ENCODE measurements at places on chromosomes 11 and 22. TPM values are rescaled to one million over a fixed set of nuclear protein-coding genes. Genes with fewer than 3 reads are reported as not detected.

Gene F2
- not detected for total RNA-seq

Gene TCP11L1
- 15.7 TPM for total RNA-seq

Gene ABTB2
- 3.2 TPM for total RNA-seq

Gene CATSPERZ
- total RNA-seq: not detected

Gene NRGN
- 79.9 TPM for total RNA-seq

Gene THOC5
- 43.0 TPM for total RNA-seq

Gene ESAM
- total RNA-seq: 164 TPM

Gene SEC14L6
- 17.2 TPM for total RNA-seq

Gene CCDC81
- 0.38 TPM for total RNA-seq

Gene TBX10
- total RNA-seq: not detected

Gene TIGD3
- total RNA-seq: 0.43 TPM

Gene KDM4D
- 0.52 TPM for total RNA-seq

Gene CRYBB3
- 0.72 TPM for total RNA-seq

GRCh38 chr22:47123827-47124442 is 361.5 kb downstream of the TBC1D22A start:
- H3K36me3 ChIP-seq: no peaks in the 10 kb centered on the region
- H3K4me3 ChIP-seq: no peak overlapping the region
- H3K4me1 ChIP-seq: no peaks in the 10 kb centered on the region
- peak; percentile 47 for DNase-seq
- no peak overlapping the region for H3K27ac ChIP-seq

DNA sequence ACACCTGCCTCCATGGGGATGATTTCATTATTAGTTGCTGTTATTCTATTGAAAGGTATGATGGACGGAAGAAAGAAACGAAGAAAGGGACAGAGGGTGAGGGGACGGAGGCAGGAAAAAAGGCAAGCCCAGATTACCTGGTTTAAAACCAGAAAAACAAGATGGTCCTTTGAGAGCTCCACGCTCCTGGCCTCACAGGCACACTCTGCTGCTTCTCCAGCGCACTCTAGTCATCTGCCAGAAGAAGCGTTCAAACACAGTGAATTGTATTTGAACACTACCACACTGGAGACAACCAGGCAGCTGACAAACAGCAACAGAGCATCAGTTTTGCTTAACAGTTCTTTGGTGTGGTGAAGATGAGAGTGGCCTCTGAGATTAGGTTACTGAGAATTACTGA is 216.9 kb downstream of the CADM1 start:
- DNase-seq: no peak
- H3K4me3 ChIP-seq: no peak overlapping the region
- H3K36me3 ChIP-seq: no peaks in the 10 kb centered on the region
- H3K4me1 ChIP-seq: no peaks in the 10 kb centered on the region

DNA sequence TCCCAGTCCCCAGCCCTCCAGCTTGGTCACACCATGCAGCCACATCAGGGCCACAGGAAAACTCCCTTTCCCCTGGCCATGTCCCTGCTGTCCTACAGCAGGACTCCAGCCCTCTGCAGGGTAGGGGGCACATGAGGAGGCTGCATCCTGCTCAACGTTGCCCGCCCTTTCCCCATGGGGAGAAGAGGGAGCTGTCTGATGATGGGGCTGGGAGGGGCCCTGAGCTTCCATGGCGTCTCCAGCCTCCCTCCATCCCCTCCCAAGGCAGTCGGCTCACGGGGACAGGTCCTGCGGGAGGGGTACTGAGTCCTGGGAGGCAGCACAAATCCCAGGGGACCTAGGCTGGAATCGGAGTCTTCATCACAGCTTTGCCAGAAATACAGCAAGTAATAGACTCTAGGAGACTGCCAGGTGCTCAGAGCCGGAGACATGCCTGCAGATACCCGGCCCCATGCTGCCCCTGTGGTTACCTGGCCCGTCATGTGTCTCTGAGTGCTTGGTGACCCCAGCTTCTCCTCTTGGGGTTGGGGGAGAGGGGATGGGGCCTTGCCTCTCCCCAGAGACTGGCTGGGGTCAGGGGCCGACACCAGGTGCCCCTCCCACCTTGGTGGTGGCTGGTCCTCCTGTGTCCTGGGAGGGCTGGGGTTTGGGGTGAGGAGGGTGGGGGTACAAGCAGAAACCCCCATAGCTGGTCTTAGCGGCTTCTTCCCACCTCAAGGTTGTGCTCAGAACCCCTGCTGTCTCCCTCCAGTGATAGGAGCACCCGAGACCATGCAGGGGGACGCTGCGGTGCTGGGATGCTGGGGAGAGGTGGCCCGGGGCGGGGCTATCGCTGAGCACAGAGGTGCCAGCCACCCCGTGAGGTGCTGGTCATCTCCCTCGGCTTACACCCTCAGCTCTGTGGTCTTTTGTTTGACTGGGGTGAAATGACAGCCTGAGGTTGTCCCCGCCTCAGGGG is 2.3 kb downstream of the MRGPRE start:
- H3K4me1 ChIP-seq: no peaks in the 10 kb centered on the region
- H3K36me3 ChIP-seq: no peaks in the 10 kb centered on the region
- H3K27me3 ChIP-seq: peaks cover 23% of the 10 kb centered on the region
- H3K4me3 ChIP-seq: no peak overlapping the region

GRCh38 chr11:69401715-69402114 is 79.7 kb upstream of the LINC01488 start:
- no peaks in the 10 kb centered on the region for H3K4me1 ChIP-seq
- no peak for DNase-seq
- H3K27me3 ChIP-seq: no peaks in the 10 kb centered on the region
- no peak overlapping the region for H3K27ac ChIP-seq
- H3K36me3 ChIP-seq: no peaks in the 10 kb centered on the region

- no peak overlapping the region for H3K4me3 ChIP-seq
- H3K4me1 ChIP-seq: no peaks in the 10 kb centered on the region
Observed at GRCh38 chr11:116605543-116606459, 167.0 kb downstream of the BUD13 start.

GRCh38 chr22:19483481-19484244 is 3.9 kb downstream of the CDC45 start:
- no peak overlapping the region for H3K4me3 ChIP-seq
- no peak overlapping the region for H3K27ac ChIP-seq
- H3K27me3 ChIP-seq: no peaks in the 10 kb centered on the region
- no peaks in the 10 kb centered on the region for H3K36me3 ChIP-seq
- no peak for DNase-seq
- peaks cover 5% of the 10 kb centered on the region for H3K4me1 ChIP-seq

- peak overlapping the region; percentile 8 for H3K4me3 ChIP-seq
- H3K4me1 ChIP-seq: peaks cover 28% of the 10 kb centered on the region
- H3K27ac ChIP-seq: peak overlapping the region; percentile 82
Observed at GRCh38 chr11:111923351-111923788, 4.7 kb downstream of the C11orf52 start.

GRCh38 chr22:50341977-50342650 is 1.0 kb upstream of the PPP6R2 start:
- H3K4me3 ChIP-seq: peak overlapping the region; percentile 69
- peaks cover 7% of the 10 kb centered on the region for H3K4me1 ChIP-seq
- no peaks in the 10 kb centered on the region for H3K27me3 ChIP-seq
- peak; percentile 93 for DNase-seq
- H3K36me3 ChIP-seq: no peaks in the 10 kb centered on the region
- H3K27ac ChIP-seq: peak overlapping the region; percentile 68

- H3K27ac ChIP-seq: no peak overlapping the region
- H3K36me3 ChIP-seq: no peaks in the 10 kb centered on the region
- peaks cover 28% of the 10 kb centered on the region for H3K27me3 ChIP-seq
Observed at GRCh38 chr22:42280140-42280539, 9.7 kb upstream of the TCF20 start.

DNA sequence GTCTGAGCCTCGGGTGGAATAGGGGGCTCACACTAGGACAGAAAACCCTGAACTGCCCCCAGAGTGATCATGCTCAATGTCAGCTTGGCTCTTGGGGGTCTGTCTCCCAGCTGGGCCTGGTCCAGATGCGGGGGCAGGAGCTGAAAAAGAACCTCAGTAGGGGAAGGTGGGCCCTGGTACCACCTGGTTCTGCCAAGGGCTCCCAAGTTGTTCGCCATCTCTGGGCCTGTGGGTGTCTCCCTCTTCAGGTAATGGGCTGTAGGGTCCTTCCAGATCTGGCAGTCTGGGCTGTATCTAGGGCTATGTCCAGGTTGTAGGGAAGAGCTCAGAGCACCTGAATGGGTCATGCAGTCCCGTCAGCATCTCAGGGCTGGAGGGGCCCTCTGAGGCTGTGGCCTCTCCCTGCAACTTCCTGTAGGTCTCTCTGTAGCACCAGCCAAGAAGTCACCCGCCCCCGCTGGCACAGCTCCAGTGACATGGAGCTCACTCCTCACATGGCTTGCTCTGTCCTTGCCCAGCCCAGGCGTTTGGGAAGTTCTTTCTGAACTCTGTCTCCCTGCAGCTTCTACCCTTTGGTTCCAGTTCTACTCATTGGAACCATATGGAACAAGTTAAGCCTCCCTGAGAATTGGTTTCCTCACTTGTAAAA is 33.0 kb upstream of the SOX10 start:
- peaks cover 20% of the 10 kb centered on the region for H3K4me1 ChIP-seq
- no peak overlapping the region for H3K4me3 ChIP-seq
- peak overlapping the region; percentile 51 for H3K27ac ChIP-seq
- no peaks in the 10 kb centered on the region for H3K27me3 ChIP-seq

DNA sequence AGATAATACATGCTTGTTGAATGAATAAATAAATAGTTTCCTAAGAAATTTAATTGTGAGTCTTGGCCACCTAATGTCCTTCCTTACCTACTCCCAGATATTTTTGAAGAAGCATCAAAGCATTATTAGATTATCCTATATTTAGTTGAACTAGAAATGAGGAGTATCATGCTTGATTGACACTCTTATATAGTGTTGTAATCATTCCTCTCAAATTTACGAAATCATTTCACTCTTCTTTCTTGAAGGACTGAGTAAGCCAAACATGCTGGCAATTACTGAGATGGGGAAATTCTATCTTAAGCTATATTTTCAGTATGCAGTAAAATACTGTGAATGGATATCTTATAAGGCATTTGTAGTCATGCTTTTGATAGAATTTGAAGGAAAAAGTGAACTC is 189.0 kb downstream of the LUZP2 start:
- no peaks in the 10 kb centered on the region for H3K27me3 ChIP-seq
- H3K4me1 ChIP-seq: no peaks in the 10 kb centered on the region
- no peak overlapping the region for H3K27ac ChIP-seq
- DNase-seq: no peak
- no peaks in the 10 kb centered on the region for H3K36me3 ChIP-seq

- no peak for DNase-seq
- no peak overlapping the region for H3K27ac ChIP-seq
- no peaks in the 10 kb centered on the region for H3K36me3 ChIP-seq
- peaks cover 5% of the 10 kb centered on the region for H3K4me1 ChIP-seq
- H3K27me3 ChIP-seq: no peaks in the 10 kb centered on the region
Observed at GRCh38 chr11:111305162-111305802, 6.9 kb downstream of the POU2AF3 start.

DNA sequence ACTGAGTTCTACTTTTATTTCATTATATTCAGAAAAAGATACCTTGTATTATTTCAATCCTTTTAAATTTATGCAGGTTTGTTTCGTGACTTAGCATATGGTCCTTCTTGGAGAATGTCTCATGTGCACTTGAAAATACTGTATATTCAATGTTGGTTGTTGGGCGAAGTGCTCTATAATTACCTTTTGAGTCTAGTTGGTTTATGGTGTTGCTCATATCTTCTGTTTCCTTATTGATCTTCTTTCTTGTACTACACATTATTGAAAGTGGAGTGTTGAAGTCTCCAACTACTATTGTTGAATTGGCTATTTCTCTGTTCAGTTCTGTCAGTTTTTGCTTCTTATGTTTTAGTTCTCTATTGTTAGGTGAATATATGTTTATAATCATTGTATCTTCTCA is 90.4 kb downstream of the KCNQ1OT1 start:
- no peaks in the 10 kb centered on the region for H3K4me1 ChIP-seq
- no peaks in the 10 kb centered on the region for H3K36me3 ChIP-seq
- DNase-seq: no peak

DNA sequence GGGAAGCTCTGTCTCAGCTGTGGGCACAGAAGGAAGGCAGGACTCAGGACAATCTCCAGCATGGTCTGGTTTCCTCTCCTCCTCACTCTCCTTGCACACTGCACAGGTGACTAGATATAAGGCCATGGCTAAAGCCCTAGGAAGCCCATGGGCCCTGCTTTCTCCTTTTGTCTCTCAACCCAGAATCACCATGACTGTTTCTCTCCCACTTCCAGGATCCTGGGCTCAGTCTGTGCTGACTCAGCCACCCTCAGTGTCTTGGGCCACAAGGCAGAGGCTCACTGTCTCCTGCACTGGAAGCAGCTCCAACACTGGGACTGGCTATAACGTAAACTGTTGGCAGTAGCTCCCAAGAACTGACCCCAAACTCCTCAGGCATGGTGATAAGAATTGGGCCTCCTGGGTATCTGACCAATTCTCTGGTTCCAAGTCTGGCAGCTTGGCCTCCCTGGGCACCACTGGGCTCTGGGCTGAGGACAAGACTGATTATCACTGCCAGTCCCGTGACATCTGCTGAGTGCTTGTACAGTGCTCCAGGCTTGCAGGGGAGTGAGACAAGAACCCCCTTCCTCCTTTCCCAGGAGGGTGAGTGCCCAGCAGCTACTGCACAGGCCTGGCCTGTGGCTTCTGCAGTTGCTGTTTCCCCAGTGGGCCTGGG is 104.0 kb upstream of the TOP3B start:
- peaks cover 25% of the 10 kb centered on the region for H3K27me3 ChIP-seq
- no peaks in the 10 kb centered on the region for H3K36me3 ChIP-seq
- no peaks in the 10 kb centered on the region for H3K4me1 ChIP-seq
- H3K27ac ChIP-seq: no peak overlapping the region

DNA sequence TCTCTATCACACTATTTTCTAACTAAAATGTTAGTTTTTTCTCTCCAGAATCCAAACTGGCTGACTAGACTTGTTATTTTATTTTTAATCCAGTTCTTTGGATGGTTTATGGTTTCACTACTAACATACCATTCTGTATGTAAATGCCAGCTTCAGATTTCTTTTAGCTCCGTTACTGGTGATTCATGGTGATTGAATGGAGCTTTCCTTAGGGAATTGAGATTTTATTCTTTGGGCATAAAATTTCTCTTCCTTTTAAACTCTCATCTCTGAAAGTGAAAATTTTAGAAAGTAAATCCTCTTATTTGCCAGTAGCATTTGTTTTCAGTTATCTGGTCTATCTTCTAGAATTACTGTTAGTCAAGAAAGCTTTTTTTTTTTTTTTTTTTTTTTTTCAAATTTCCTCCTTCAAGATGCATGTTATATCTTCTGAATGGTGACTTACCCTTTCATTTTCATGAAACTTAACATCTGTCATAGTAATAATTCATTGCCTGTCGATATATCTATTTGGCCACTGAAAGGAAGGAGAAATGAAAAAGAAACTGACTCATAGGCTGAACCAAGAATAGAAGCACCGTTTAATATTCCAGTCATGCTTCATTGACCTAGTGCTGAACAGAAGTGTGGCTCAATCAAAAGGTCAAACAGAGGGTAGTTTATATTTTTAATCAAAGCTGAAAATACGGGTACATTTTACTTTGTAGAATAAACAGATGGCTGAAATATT is 6.4 kb downstream of the ENDOD1 start:
- no peak overlapping the region for H3K27ac ChIP-seq
- H3K27me3 ChIP-seq: no peaks in the 10 kb centered on the region
- peaks cover 3% of the 10 kb centered on the region for H3K4me1 ChIP-seq
- no peaks in the 10 kb centered on the region for H3K36me3 ChIP-seq

DNA sequence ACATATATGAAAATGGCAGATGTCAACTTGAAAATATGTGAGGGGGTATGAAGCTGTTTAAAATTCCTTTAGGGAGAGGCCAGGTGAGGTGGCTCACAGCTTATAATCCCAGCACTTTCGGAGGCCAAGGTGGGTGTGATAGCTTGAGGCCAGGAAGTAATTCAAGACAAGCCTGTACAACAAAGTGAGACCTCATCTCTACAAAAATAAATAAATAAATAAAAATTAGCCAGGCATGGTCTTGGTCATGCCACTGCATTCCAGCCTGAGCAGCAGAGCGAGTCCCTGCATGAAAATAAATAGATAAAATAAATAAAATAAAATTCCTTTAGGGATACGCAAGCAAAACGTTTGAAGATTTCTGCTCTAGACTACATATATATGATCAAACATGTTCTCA is 38.1 kb upstream of the FAM181B start:
- no peak overlapping the region for H3K4me3 ChIP-seq
- no peak for DNase-seq
- H3K4me1 ChIP-seq: no peaks in the 10 kb centered on the region

Data from upper lobe of right lung (tissue), 1 donor.